D341Med (cell line): ENCODE measurements at places on chromosomes 3 and 15.
A peak's percentile ranks its signal among the peaks of the same experiment; 100 is the strongest.

- DNase-seq, result no peak
Measured at GRCh38 chr15:66803182-66803729, 101.2 kb downstream of the SMAD6 start.

DNA sequence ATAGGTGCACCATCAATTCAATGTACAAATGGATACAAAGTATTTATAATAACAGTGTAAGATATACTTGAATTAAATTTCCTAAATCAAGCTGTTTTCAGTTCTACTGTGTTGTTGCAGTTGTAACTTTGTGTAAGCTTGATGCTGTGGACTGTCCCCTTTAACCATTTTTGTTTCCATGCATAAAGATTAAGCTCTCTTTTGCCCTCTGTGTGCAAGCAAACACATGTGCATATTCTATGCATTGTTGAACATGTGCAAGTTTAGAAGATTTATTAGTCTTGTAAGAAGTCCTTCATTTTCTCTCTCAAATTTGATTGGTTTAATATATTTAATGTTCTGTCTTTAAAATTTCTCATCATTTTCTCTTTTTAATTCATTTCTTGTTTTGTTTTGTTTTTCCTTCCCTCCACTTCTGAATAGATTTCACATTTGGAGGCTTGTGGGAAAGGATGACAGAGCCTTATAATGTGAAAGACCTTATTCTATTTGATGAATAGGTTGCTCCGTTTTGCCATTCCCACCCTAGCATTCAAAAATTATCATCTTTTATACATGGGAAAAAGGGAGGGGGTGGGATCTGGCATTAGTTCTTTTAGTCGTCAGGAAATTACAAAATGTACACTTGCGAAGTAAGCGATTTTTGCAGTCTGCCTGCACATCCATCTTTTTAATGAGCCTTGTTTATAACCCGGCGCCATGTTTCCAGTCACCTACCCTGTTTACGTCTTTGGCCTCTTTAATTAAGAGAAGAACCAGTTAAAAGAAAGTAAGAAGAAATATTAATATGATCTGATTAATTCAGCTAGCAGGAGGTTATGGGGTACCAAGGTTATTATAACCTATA, 961.5 kb upstream of the NR2F2 start:
- no peak for DNase-seq

GRCh38 chr15:47975427-47975826, 145.4 kb upstream of the SLC24A5 start:
- DNase-seq, result no peak

GRCh38 chr15:66072616-66073361, 180.8 kb downstream of the MEGF11 start:
- no peak for DNase-seq

- no peak for DNase-seq
Measured at GRCh38 chr15:56042982-56043980, 49.9 kb upstream of the NEDD4 start.

DNA sequence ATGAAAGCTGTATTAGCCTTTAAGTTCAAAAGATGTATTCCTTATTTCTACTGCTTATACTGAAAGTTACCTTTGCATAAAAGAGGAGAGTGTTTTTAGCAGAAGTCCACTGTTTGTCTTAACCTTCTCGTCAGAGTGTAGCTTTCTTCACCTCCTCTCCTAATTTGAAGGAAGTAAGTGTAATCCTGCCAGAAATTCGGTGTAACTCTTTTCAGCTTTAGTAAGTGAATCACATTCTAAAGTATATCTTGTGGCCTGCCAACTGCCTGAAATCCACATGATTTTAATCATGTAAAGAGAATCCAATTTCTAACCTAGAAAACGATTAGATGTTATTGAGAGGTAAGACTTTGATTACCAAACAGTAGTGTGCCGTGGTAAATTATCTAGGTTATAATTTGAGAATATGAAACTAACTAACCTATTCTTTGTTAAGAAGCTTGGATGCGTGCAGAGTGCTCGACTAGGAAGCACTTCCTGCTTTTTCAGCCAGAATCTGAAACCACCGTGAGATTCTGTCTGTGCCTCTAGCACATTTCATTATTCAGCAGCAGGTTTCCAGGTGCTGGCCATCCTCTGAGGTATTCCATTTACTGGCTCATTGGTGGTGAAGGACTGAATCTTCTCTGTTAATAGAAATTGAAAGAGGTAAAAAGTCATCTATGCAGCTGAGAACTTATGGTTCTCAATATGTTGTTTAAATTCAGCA, 7.5 kb downstream of the GYG1 start:
- DNase-seq, result no peak

GRCh38 chr3:43378066-43378935, 92.0 kb downstream of the SNRK start:
- peak; percentile 74 for DNase-seq

- peak; percentile 68 for DNase-seq
Measured at GRCh38 chr15:43204016-43204901, 16.6 kb downstream of the EPB42 start.
